ENCODE measurements at places on chromosomes 7 and 10.

- no peak for DNase-seq
Observed at GRCh38 chr10:36534471-36535002, 590.9 kb upstream of the ANKRD30A start.

DNA sequence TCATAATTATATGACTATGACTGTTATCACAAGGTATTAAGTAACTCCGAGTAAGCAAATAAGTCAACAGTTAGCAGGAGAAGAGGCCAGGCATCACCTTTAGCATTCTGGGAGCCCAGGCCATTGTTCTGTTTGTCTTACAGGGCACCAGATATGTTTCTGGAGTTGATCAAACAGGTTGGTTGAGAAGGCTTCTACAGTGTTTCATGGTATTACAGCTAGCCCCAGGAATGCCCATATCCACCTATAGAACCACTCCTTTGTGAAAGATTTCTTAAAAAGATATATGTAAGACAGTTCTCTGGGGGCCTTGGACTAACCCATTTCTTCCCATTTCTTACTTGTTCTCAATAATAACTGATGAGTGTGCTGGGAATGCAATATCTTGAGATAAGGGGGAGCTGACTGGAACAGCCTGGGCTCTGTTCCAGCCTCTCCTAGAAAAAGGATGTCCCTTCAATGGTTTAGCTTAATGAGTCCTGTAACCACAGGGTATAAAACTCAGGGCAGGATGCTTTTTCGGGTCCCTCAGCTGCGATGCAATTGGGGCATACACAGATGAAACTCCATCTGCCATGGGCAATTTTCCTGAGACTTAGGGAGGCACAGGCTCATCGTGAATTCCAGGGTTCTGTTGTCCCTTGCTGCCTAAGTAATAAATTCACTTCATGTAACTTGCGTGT, 286.4 kb downstream of the BAMBI start:
- DNase-seq: no peak

GRCh38 chr7:26293569-26294308, 2.1 kb downstream of the SNX10 start:
- DNase-seq: no peak

DNA sequence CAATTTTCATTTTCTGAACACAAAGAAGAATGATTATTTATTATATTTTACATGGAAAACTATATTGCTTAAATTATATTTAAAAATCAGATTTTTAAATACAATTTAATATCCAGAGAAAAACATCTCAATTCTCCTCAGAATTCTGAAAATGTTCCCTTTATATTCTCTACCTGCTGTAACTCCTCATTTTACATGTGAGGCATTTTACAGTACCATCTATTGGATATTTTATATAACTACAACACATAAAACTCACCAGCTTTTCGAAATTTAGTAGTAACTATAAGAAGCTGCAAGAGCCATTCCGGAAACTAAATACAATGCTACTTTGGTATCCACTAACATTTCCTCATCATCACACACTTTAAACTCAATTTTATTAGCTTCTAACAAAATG, 264.6 kb downstream of the DGKB start:
- DNase-seq: no peak

DNA sequence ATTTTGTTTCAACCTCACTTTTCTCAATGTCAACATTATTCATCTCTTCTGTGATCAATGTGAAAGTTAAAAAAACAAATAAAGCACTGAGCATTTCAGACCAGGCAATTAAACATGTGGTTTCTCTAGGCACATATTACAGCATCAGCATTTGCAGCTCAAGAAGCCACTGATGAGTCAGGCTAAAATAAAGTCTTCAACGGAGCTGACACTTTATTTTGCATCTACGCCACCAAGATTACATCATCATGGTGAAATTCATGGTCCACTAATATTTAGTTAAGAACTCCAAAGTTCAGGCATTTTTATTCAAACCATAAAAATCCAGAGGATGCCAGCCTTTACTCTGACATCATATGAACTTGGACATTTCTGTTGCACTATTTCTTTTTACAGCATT, 33.0 kb downstream of the MAGI2 start:
- DNase-seq: no peak
